ENCODE measurements at places on chromosomes 5 and 9.

GRCh38 chr9:22307013-22307711, 139.5 kb upstream of the DMRTA1 start:
- no peak for DNase-seq

DNA sequence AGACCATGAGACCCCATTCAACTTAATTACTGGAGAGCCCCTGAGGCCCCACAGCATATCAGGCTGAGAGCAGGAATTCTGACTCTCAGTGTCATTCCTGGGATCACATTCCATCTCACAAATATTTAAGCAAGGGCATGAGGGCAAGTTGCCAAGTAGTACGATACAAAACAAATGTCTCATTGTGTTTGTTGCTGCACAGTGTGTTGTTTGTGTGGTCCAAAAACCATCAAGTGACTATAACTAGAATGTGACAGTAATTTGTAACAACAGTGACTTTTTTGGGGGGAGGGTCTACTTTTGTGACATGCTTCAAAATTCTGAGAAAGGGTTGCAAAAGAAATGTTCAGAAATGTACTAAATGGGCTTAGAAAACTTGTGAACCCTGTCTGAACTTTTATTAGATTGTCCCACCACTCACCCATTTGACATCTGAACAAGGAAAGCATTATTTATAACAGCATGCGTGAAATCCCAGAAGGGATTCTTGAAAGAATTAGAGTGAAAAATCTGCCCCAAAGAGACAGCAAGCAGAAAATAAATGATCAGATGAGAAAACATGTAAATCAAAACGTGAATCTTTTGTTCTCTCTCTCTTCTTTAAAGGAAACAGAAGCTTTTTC, 347.0 kb downstream of the NTRK2 start:
- no peak for DNase-seq

DNA sequence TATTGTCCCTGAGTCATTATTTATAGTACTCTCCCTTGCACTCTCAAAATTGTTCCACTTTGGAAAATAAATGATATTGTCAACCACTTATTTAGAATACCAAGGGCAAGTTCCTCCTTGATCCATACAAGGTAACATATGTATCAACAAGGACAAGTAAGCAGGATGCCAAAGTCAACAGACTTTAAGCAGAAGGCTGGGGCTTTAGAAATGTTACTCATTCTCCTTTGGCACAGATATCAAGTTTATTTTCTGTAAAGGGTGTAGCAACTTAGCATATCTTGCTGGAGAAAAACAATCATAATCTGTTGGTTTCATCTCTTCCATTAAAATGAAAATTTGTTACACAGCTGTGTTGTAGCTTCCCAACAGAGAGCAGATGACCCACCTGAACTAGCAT, 248.7 kb upstream of the SLC30A5 start:
- DNase-seq = no peak

- no peak for DNase-seq
Observed at GRCh38 chr9:6450641-6451375, 37.8 kb downstream of the UHRF2 start.

- no peak for DNase-seq
Observed at GRCh38 chr5:130183115-130183514, 278.9 kb downstream of the CHSY3 start.

- DNase-seq = peak; percentile 23
Observed at GRCh38 chr9:99822806-99823591, 1.3 kb downstream of the NR4A3 start.

GRCh38 chr9:33304362-33304761, 14.0 kb downstream of the NFX1 start:
- DNase-seq = no peak

DNA sequence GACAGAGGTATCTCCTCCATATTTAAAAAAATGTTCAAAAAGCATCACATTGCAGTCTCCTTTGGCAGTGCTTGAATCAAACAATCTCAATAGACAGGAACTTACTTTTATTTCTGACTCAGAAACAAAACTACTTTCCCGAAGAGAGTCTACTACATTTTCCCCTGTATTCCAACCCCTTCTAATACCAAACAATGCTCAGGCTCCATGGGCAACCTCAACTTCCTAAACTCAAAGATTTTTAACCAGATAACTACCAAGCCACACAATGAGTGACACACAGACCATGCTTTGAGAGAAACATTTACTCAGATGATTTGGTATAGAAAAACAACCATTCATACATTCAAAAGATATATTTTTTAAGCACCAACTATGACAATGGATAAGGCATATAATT, 70.5 kb downstream of the APBA1 start:
- DNase-seq = no peak

- DNase-seq = no peak
Observed at GRCh38 chr9:38652044-38652443, 31.6 kb upstream of the ANKRD18A start.

DNA sequence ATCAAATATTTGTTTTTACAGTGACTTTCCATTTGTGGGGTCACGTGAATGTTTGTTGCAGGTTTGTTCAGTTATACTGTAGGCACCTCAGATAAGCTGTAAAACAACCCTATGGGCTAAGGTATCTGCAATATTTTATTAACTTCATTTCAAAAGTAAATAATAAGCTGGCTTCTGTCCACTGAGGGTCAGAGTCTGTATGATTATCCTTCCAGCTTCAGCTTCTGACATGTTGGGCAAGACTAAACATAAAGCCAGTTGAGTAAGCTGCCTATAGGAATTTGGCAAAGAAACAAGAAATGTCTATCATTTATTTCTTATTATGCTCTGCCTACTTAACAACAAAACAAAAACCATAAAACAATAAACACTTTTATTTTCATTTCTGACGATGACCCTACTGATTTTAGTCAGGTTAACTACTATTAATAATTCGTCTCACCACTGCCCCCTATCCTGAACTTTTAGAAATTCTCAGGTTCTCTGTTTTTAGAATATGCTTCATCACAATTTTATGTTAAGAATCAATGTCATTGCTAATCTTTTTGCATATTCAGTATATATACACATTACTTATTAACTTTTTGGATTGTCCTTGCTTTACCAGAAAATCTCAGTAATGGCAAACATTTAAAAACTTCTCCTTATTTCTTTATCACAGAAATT, 413.6 kb upstream of the ADAMTSL1 start:
- no peak for DNase-seq

- DNase-seq = no peak
Observed at GRCh38 chr5:30042677-30043076, 1150.8 kb upstream of the CDH6 start.

DNA sequence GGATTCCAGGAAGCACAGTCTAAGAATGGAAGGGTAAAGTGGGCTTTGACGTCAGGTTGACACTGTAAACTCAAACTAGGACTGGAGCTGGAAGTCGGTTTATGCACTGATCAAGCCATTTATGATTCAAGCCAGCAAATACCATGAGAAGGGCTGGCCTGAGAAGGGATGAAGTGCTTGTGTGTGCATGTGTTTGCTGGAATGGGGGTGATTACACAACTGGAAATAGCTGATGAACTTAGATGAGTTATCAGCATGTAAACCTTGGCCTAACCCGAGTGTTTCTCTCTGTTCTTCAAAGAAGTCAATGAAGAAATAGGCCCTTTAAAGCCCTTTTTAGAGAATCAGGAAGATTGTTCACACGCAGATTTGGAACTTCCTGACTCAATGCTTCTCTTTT, 287.6 kb downstream of the RFX3 start:
- no peak for DNase-seq

GRCh38 chr5:76870046-76870445, 20.2 kb downstream of the S100Z start:
- DNase-seq = no peak

DNA sequence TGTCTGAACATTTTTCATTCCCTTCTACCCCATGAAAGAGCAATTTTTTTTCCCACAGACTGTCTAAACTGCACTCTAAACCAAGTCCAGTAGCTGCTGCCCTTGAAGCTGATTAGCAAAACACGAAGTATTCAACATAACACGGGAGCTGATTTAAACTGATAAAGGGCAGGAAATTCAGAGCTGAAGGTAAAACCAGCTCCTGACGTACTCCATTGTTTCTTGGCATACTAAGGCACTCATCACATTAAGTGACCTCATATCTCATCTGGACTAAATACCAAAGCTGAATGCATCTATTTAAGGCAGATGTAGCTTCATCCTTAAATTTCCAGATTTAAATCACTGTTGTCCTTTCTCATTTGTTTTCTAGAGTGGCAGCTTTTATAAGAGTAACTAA, 12.0 kb downstream of the GDF9 start:
- no peak for DNase-seq

DNA sequence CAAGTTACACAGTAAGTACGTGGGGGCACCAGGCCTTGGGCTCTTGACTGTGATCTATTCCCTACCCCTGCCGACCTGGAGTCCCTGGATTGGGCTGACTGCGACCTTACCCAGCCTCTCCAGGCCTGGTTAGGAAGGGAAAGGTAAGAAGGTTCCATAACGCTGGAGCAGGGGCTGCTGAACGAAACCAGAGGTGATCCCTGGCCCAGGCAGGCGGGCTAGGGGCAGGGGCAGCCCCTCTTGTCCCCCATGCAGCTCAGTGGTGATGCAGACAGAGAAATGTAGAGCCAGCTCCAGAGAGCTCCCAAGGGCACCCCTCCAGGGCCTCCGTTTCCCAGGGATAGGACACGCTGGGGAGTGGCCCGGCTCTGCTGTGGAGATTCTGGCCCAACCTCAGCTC, 14.1 kb downstream of the PRRX2 start:
- DNase-seq = no peak

DNA sequence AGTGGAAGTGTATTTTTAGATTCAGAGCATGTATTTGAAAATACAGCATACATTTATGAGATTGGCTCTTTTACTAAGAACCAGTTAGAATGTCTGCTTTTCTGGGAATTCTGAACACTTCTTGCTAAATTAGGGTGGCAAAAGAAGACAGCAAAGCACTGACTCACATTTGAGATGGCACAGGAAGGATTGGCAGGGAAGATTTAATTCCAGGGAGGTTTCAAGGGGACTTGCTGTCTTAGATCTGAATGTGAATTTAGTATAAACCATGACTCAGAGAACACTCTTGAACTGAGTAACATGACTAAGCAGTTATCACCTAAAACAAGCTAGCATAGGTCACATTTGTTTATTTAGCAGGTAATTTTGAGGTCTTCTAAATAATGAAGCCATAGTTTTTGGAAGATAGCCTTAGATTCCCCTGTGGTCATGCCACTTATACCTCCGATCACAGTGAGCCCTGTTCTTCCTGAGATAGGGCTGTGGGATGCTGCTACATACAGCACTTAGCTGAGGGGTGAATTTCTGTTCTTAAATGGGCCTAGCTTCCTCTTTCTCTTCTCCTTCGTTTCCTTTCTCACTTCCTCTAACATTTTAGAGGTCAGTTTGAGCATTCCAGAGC, 173.8 kb downstream of the PCSK1 start:
- DNase-seq = no peak

DNA sequence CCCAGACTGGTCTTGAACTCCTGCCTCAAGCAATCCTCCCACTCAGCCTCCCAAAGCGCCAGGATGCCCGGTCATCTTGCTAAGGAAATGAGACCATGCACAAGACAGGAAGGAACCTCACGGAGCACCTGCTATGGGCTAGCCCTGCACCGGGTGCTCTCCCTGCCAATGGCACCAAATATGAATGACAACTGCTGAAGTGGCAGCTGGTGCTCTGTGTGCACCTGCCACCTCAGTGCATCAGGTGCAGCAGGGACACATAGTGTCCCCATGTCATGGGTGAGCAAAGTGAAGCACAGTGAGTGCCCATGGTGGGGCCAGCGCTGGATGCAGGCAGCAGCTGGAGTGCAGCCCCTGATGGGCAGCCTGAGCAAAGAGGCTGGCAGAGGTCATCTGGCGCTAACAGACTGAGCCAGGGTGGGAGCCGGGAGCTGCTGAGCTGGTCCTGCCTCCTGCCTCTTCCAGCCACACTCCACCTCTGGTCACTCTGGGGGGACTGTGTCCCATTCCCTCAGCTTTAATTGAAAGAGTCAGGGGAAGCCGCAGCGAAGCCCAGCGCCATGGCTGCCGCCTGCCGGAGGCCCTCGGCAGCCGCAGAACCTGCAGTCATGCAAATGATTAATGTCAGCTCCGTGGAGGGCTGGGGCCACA, 46.4 kb downstream of the BARX1 start:
- no peak for DNase-seq

GRCh38 chr9:34793428-34793827, 83.5 kb upstream of the CCL21 start:
- no peak for DNase-seq

DNA sequence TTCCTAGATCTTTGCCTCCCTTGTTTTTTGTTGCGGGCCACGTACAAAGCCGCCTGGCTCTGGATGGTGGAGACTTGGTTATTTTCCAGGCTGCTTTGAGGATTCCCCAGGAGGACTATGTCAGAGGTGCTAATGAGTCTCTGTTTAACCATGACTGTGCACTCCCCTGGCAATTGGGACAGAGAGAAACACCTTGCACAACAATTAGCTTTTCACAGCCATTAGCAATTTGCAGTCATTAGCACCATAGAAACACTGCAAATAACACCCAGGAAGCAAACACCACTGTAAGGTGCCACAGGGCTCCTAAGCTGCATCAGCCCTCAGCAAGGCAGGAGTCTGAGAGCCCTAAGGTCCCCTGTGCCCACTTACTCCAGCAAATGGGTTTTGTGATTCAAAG, 201.0 kb upstream of the VLDLR start:
- no peak for DNase-seq

DNA sequence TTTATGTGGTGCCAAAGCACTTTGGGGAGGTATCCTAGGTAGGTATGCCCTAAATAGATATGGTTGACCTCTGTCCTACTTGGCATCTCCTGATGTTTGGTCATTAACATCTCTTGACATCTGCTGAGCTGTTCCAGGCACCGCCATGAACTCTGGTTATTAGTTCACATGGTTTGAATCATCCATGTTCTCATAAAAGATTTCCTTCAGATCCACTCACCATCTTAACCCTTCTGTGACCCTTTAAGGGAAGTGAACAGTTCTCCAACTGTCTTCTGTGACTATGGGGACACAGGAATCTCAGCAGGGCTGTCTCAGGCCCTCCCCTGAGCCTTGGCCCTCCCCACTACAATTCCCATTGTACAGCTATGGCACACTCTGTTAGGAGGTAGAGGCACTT, 167.7 kb downstream of the CDH6 start:
- DNase-seq = no peak

- DNase-seq = no peak
Observed at GRCh38 chr5:112975721-112976431, 722 bp upstream of the DCP2 start.

GRCh38 chr9:129204840-129205239, 26.8 kb upstream of the IER5L start:
- no peak for DNase-seq

GRCh38 chr5:160197341-160198144, 31.8 kb upstream of the FABP6 start:
- DNase-seq = no peak

DNA sequence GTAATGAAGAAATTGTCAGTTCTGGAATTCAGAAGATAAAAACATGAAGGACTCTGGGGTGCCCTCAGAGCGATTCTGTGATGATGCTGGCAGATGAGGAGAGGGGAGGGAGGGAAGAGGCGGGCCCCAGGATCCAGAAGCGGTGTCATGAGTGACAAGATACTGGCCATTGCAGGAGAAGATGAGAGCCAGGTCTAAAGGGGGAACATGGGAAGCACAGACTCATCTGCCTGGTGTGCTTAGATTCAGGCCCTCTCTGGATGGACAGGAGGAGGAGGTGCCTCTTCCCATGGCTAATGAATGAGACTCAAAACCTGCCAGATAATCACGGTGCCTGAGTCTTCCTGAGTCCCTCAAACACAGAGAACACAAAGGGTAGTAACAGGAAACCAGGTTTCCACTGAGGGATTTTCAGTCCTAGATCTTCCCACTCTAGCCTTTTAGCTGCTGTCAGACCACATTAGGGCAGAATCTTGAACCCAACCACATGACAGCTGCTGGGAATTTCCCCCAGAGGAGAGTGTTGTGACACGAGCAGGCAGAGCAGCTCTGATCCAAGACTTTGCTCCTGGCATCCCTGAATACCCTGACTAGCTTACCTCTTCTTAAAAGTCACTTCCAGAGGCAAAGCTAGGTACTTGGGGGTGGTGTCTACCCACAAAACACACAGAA, 28.2 kb upstream of the HSPA9 start:
- DNase-seq = no peak
